ENCODE measurements at places on chromosomes 11 and 22. TPM values are rescaled to one million over a fixed set of nuclear protein-coding genes. Genes with fewer than 3 reads are reported as not detected.

- no peak for DNase-seq
These were observed 47.4 kb downstream of the ISX start for GRCh38 chr22:35113341-35113740.

GRCh38 chr11:103997082-103997481 lies 39.4 kb upstream of the DDI1 start:
- no peak for DNase-seq

GRCh38 chr11:1826552-1827094 lies 8.2 kb upstream of the SYT8 start:
- DNase-seq: no peak

- DNase-seq: no peak
These were observed 173.7 kb upstream of the ANO3 start for GRCh38 chr11:26158251-26158650.

- no peak for DNase-seq
These were observed 1394.3 kb downstream of the TBC1D22A start for GRCh38 chr22:48156603-48157355.

PHF5A gene
- 43.8 TPM for total RNA-seq

Data from glomerular endothelial cell (primary cell).